ENCODE measurements at places on chromosomes 12 and 14. TPM values are rescaled to one million over a fixed set of nuclear protein-coding genes. Genes with fewer than 3 reads are reported as not detected.

DNA sequence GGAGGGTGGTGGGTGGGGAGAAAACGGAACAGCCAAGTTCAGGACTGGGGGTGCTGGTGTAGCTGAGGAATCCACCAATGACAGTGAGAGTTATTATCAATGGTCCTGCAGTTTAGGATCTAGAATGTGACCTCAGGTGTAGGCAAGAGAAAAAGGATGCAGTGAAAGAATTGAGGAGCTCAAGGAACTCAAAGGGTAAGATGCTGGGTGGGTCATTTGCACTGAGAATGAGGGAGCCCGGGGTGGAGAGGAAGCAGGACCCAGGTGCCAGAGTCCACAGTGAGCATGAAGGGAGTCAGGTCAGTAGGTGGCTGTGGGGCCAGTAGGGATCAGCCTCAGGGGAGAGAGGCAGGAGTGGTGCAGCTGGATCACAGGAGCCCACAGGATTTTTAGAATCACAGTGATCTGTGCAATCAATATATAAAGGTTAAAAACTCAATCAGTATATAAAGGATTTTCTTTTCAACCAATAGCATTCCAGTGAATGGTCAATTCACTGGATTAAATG, 3.2 kb upstream of the KRT7 start:
- no peak for DNase-seq

The PIANP gene
- total RNA-seq = 4.2 TPM

The OLR1 gene
- 35.7 TPM for total RNA-seq

- DNase-seq = no peak
These were observed 47.7 kb downstream of the B4GALNT3 start for GRCh38 chr12:507391-507796.

DNA sequence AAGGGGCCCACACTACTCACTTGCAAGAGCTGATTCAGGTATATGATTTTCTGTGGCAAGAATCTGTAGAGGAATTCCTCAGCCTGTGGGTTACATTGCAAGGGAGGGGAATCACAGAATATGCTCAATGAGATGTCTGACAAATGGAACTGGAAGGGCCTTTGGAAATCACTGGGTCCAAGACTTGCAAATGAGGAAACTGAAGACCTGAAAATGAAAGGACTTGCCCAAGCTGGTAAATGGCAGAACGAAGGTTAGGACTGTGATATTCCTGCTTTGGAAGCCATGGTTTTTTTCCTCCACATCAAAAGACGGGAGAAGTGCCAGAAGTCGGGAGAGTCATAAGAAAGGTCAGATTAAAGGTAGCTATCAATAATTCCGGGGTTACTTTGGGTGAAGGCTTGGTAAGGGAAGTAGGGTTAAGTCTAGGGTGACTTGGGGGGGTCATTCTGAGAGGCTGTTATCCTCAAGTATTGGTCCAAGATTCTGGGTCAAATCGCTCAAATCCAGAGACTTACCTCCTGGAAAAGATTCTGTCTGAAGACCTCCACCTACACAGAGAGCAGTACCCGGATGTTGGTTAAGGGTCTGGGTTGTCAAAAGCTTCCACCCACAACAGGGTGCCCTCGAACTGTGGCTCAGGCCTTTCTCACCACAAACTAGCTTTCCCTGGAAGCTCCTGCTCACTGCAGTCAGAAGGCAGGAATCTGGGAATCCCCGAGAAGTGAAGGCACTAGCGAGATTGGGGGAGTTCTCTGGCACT, 539 bp downstream of the PSME2 start:
- DNase-seq = peak; percentile 57

GRCh38 chr14:75094896-75095295, 25.5 kb downstream of the ZC2HC1C start:
- DNase-seq = no peak

DNA sequence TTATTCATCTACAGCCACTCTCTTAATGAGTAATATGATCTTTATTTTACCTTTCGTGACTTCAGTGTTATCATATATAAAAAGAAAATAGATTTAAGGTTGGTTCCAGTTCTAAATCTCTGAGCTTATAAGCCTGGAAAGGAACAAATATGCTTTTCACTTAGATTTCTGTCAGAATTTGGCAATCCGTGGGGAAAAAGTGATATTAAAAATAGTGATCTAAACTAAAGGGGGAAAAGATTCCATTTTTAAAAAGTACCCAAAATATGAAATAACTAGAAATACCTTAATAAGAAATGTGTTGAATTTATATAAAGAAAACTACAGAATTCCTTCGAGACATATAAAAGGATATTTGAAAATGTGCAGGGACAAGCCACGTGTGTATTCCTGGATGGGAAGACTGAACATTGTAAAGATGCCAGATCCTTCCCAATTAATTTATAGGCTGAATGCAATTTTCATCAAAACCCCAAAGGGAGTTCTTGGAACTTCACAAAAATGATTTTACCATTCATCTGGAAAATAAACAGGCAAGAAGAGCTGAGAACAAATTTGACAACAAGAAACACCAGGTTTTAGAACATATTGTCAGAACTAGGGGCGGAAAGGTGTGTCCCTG, 142.5 kb downstream of the EFCAB11 start:
- DNase-seq = no peak

The IL22 gene
- not detected for total RNA-seq

Measured in HFFc6 (cell line).